ENCODE measurements at places on chromosomes 7 and 10. TPM values are rescaled to one million over a fixed set of nuclear protein-coding genes. Genes with fewer than 3 reads are reported as not detected.

Gene GNAT3
- total RNA-seq, result not detected

Gene SLC35B4
- 19.6 TPM for total RNA-seq

Gene CYP3A4
- total RNA-seq, result not detected

Gene MEIG1
- 0.70 TPM for total RNA-seq

Gene AKR1C2
- not detected for total RNA-seq

Measured in T-helper 2 cell treated with Interferon-gamma antibody and Interleukin-4, amounts not matched to agents 100 ng/mL and 5 ng/mL, for 36 hours (primary cell).